Neural progenitor cell (in vitro differentiated cells): ENCODE measurements at places on chromosomes 7 and 10. TPM values are rescaled to one million over a fixed set of nuclear protein-coding genes. Genes with fewer than 3 reads are reported as not detected.

- no peaks in the 10 kb centered on the region for H3K4me1 ChIP-seq
- no peaks in the 10 kb centered on the region for H3K36me3 ChIP-seq
- no peak overlapping the region for H3K27ac ChIP-seq
- DNase-seq: no peak
- no peak overlapping the region for H3K4me3 ChIP-seq
- H3K27me3 ChIP-seq: no peaks in the 10 kb centered on the region
These were observed 78.4 kb downstream of the CYP26A1 start for GRCh38 chr10:93152136-93152535.

- H3K4me1 ChIP-seq: peaks cover 47% of the 10 kb centered on the region
- H3K27me3 ChIP-seq: no peaks in the 10 kb centered on the region
- no peaks in the 10 kb centered on the region for H3K36me3 ChIP-seq
- DNase-seq: no peak
- H3K4me3 ChIP-seq: no peak overlapping the region
- no peak overlapping the region for H3K27ac ChIP-seq
These were observed 49.5 kb downstream of the GNAI1 start for GRCh38 chr7:80183900-80184685.

DNA sequence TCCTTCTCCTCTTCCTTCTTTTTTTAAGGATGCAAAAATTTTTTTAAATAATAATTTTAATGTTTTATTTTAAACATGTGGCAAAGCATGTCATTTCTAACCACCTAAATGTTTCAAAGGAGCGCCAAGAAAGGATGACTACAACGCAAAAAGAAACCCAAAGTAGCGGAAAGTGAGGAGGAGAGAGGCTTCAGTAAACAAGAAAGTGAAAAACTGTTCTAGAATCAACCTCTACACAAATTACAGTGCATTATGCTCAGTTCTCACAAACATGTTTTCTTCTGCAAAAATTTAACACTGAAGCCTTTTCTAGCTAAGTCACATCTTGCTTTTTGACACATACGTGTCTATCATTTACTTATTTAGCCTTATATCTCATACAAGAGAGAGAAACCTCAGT, 948.6 kb downstream of the GATA3 start:
- DNase-seq: no peak
- H3K4me1 ChIP-seq: no peaks in the 10 kb centered on the region
- no peak overlapping the region for H3K4me3 ChIP-seq
- no peak overlapping the region for H3K27ac ChIP-seq
- H3K36me3 ChIP-seq: no peaks in the 10 kb centered on the region

- no peaks in the 10 kb centered on the region for H3K36me3 ChIP-seq
- H3K27ac ChIP-seq: no peak overlapping the region
- DNase-seq: no peak
- H3K27me3 ChIP-seq: no peaks in the 10 kb centered on the region
- no peak overlapping the region for H3K4me3 ChIP-seq
- H3K4me1 ChIP-seq: peaks cover 8% of the 10 kb centered on the region
These were observed 84.9 kb upstream of the ADRB1 start for GRCh38 chr10:113958631-113959382.

DNA sequence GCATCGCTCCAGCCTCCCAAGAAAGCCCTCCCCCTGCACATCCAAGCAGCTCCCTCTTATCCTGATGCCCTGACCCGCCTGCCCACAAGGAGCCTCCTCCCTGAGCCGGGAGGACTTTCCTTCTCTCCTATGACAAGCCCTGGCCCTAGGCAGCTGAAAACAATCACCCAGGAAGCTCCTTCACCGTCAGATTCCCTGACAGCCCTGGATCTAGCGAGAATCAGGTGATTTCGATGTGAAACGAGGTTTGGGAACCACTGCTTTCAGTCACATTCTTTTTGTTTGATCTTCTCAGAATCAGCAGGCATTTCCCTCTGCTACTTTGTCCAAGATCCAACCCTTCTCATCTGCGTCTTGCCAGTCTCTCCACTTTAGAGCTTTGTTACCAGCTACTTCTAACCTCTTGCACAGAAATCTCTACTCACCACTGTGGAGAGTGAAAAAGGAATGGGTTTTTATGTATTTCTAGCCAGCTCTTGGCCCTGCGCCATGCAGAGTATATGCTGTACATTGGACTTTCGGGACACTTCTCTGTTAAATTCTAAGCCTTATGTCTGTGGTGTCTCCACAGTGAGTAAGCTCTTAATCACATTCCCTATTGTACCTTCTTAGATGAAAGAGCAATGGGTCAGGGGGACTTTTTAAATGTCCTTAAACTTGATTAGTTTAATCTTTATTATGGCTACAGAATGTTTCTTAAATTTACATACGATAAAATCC, 253.2 kb upstream of the C7orf33 start:
- peak overlapping the region; percentile 81 for H3K27ac ChIP-seq
- peaks cover 67% of the 10 kb centered on the region for H3K4me1 ChIP-seq
- peak overlapping the region; percentile 20 for H3K4me3 ChIP-seq
- DNase-seq: peak; percentile 48
- no peaks in the 10 kb centered on the region for H3K36me3 ChIP-seq

DNA sequence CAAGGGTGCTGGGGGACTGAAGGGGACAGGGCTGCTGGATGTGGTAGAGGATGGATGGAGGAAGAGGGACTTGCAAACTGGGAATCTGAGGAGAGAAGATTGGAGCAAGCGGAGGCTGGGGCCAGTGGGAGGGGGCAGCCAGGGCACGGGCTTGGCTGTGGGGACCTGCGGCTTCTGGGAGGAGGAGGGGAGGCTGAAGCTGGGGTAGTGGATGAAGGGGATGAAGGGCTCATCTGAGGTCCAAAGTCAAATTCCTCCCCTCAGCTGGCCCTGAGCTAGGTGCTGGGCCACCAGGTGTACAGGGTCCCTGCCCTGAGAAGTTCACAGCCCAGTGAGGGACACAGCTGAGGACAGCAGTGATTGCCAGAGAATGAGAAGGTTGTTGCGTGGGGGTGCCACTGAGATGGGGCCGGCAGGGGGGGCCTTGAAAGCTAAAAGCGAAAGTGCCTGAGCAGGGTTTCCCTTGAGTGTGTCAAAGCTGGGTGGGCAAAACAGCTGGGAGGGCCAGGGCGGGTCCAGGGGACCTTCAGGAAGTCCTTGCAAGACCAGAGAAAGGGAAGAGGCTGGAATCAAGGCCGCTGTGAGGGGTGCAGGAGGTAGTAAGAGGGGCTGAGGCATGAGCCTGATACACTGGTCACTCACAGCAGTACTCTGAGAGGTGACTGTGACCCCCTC, 75.2 kb downstream of the MYL10 start:
- H3K36me3 ChIP-seq: no peaks in the 10 kb centered on the region
- no peak overlapping the region for H3K4me3 ChIP-seq
- H3K27ac ChIP-seq: no peak overlapping the region
- H3K27me3 ChIP-seq: no peaks in the 10 kb centered on the region
- no peaks in the 10 kb centered on the region for H3K4me1 ChIP-seq

- peak; percentile 70 for DNase-seq
- H3K4me1 ChIP-seq: peaks cover 13% of the 10 kb centered on the region
- no peaks in the 10 kb centered on the region for H3K27me3 ChIP-seq
- no peaks in the 10 kb centered on the region for H3K36me3 ChIP-seq
- H3K27ac ChIP-seq: peak overlapping the region; percentile 17
These were observed 90.0 kb downstream of the PROSER2 start for GRCh38 chr10:11913079-11913641.

The ITGB8 gene
- 3.0 and 5.3 TPM in 2 replicates for total RNA-seq

The TRPV5 gene
- total RNA-seq: not detected in 2 replicates

GRCh38 chr7:149870701-149871483, 2.9 kb upstream of the ATP6V0E2 start:
- no peak for DNase-seq
- peaks cover 7% of the 10 kb centered on the region for H3K4me1 ChIP-seq

GRCh38 chr10:101851411-101852116, 8.0 kb upstream of the KCNIP2 start:
- peaks cover 14% of the 10 kb centered on the region for H3K4me1 ChIP-seq
- H3K27ac ChIP-seq: no peak overlapping the region
- no peak overlapping the region for H3K4me3 ChIP-seq
- no peaks in the 10 kb centered on the region for H3K27me3 ChIP-seq
- DNase-seq: no peak
- no peaks in the 10 kb centered on the region for H3K36me3 ChIP-seq

- H3K4me1 ChIP-seq: peaks cover 10% of the 10 kb centered on the region
- no peaks in the 10 kb centered on the region for H3K27me3 ChIP-seq
- H3K36me3 ChIP-seq: no peaks in the 10 kb centered on the region
These were observed 195.5 kb downstream of the PRKG1 start for GRCh38 chr10:51269821-51270220.

DNA sequence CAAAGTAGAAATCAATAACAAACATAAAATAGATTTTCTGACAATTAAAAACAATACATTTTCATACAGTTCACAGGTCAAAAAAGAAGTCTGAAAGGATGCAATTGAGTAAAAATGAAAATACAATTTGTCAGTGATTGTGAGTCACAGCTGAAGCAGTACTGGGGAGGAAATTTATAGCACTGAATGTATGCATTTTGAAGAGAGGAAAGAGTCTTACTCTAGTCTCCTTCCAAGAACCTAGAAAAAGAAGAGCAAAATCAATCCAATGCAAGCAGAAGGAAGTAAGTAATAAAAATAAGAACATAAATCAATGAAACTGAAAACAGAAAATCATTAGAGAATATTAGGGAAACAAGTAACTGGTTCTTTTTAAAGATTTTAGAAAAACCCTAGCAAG, 507.2 kb upstream of the IGFBP3 start:
- H3K4me1 ChIP-seq: no peaks in the 10 kb centered on the region
- no peak overlapping the region for H3K4me3 ChIP-seq
- H3K27ac ChIP-seq: no peak overlapping the region
- H3K27me3 ChIP-seq: no peaks in the 10 kb centered on the region
- no peaks in the 10 kb centered on the region for H3K36me3 ChIP-seq

DNA sequence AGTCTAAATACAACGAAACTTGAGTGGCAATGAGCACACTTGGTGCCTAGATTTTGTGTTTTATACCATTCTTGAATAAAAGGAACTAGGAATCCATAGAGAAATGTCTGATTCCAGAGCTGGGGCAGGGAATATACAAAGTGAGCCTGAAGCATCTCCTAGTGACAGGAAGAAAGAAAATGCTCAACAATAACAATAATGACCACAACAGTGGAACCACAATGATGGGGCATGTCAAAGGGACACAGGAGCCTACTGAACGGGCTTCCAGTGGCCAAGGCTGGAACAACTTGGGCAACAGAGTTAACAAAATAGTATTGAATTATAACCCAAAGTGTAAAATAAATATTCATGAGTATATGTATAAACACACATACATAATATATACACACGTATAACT, 94.4 kb upstream of the ADCY1 start:
- peaks cover 5% of the 10 kb centered on the region for H3K4me1 ChIP-seq
- no peak overlapping the region for H3K4me3 ChIP-seq
- no peak for DNase-seq
- no peaks in the 10 kb centered on the region for H3K36me3 ChIP-seq
- H3K27me3 ChIP-seq: no peaks in the 10 kb centered on the region
